ENCODE measurements at places on chromosomes 13 and 19.

GRCh38 chr13:34967851-34968562 lies 25.9 kb downstream of the NBEA start:
- no peak for DNase-seq

- DNase-seq, result no peak
Measured at GRCh38 chr13:66224663-66225062, 1005.5 kb downstream of the PCDH9 start.

GRCh38 chr13:31385540-31385939 lies 185.8 kb downstream of the B3GLCT start:
- DNase-seq, result no peak

DNA sequence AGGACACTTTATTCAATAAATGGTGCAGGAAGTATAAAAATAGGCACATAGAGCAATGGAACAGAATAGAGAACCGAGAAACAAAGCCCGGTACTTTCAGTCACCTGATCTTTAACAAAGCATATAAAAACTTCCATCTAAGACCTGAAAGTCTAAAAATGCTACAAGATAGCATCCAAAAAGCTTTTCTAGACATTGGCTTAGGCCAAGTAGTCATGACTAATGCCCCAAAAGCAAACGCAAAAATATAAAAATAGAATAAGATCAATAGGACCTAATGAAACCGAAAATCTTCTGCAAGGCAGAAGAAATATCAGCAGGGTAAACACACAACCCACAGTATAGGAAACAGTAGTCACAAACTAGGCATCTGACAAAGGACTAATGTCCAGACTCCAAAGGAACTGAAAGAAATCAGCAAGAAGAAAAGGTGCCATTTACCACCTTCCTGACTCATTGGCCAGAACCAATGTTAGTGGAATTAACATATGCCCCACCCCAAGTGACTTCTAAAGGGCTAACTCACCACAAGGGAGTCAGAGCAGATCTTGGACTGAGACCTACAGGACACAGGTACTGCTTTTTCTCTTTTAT lies 40.8 kb upstream of the CEACAM21 start:
- DNase-seq, result no peak

- DNase-seq, result peak; percentile 47
Measured at GRCh38 chr13:51539887-51540286, 44.4 kb upstream of the WDFY2 start.

- peak; percentile 36 for DNase-seq
Measured at GRCh38 chr19:41328157-41328841, 18.3 kb downstream of the CCDC97 start.

- DNase-seq, result no peak
Measured at GRCh38 chr19:18735324-18735723, 51.8 kb downstream of the CRTC1 start.

DNA sequence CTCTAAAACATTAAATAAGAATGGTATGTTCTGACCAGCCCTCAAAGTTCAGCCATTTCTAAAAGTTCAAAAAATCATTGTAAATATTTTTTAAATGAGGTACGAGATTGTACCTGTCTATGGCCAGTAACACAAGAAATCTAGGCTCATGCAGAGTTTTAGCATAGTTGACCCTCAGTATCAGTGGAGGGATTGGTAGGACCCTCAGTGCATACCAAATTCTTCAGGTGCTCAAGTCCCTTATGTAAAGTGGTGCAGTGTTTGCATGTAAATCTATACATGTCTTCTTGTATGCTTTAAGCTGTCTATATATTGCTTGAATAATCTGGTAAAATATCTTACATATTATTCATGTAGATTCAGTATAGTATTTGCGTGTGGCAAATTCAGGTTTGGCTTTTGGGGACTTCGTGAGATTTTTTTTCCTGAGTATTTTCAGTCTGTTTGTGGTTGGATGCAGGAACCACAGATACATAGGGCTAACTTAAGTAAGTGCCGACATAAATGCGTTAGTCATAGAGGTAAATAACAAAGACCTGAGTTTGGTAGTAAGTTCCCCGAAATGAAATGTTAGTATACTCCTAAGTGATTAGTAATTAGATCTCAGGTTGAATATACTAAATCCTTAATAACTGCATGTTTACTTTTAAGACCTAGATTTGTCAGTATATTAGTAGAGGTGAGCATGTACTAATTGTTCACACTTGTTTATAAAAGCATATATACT lies 7.8 kb downstream of the MIR17HG start:
- DNase-seq, result no peak

DNA sequence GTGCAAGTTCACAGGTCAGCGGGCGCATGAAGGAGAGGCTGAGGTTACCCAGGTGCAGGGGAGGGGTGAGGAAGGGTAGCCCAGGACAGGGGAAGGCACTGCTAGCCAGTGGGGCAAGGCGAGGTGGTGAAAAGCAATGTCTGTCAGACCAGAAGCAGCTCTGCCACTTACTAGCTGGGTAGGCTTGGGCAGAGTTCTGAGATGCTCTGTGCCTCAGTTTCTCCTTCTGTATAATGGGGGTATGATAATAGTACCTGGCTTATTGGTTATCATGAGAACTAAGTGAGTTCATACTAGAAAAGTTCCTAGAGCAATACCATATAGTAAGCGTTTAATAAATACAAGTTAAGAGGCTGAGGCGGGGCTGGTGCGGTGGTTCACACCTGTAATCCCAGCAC lies 14.3 kb upstream of the SCN1B start:
- DNase-seq, result no peak
